ENCODE measurements at places on chromosomes 7 and 10.

GRCh38 chr7:155460926-155461613 is 3.1 kb downstream of the EN2 start:
- no peak for DNase-seq

DNA sequence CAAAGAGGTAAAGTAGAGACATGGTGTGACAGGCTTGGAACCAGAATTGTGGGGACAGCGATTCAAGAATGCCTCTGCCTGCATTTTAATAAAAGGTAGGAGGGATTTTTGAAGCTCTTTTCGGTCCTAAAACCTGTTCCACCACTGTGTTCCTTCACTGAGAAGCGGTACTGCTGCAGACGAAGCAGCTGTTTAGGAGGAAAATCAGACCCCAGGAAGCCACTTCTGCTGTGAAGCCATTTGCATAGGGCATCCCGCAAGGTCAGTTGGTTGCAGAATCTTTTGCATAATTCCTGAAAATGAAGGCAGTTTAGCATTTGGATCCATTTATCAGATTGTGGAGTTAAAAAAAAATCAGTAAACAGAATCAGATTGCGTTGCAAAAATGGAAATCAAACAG is 183.3 kb upstream of the PRKCQ start:
- DNase-seq: no peak

DNA sequence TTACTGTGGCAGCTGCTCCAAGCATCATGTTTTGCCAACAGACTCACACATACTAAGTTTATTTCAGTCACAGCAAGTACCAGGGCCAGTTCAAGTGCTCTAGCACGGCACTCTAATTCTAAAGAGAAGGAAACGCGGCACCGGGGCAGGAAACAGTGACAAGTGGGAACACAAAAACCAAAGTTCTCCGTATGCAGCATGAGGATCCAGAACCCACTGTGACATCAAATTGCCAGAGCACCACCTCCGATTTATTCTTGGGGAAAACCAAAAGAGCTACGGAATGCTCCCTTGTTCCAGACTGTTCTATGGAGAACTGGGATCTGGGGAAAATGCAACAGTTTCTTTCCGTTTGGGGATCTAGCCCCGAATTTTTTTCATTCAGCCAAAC is 448 bp upstream of the PTER start:
- peak; percentile 66 for DNase-seq

DNA sequence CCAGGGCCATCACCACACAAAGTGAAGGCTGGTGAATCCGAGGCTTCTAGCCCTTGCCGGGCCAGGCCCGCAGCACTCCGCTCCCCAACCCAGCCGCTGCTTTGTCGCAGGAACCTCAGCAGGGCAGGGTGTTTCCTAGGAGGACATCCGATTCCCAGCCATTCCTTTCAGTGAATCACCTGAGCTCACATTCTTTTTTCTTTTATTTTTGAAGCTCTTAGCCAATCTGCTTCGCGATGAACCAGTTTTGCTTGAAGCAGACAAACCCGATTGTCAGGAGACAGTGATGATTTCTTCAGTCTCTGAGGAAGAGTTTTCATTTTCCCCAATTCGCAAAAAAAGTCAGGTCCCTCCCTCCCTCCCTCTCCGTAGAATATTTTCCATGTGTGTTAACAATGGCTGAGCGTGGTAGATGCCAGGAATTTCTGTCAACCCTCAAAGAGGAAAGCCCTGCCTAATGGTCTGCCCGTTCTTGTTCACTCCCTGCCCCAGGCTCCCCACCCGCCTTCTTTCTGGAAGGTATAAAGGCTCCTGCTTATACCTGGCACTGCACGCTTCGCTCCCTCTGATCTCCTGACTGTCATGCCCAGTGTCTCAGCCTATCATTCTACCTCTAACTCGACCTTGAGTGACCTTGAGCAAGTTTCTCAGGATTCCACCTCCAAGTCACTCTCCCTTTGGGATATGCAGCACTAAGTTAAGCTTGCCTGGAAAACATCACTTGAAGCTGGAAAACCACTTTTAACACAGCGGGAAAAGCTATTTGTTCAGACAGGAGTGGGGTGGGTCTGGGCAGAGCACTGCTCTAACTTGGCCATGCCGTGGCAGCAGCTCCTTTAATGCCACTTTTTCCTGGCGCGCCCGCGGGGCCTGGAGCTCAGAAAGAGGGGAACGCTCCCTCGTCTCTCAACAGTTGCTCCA is 35.1 kb downstream of the EGFR start:
- no peak for DNase-seq

Data from KG1 (cell line).